Activated CD8-positive, alpha-beta T cell treated with anti-CD3 and anti-CD28 coated beads for 36 hours (primary cell): ENCODE measurements at places on chromosomes 7 and 10.

DNA sequence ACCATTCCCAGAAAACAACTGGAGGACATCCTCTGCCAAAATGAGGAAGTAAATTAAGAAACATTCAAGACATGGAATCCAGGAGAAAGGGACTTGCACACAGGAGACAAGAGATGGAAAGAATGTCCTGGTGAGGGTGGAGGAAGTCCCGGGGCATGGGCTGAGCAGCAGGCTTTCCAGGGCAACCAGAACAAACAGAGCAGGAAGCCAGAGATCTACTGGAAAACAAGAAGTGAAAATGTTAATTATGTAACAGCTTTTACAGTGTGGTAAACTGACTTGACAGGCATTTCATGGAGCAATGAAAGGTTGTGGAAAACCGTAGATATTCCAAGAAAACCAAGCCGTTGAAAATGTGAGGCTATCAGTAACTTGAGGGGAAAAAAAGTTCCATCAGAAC lies 55.2 kb upstream of the ZNF746 start:
- DNase-seq = no peak

- DNase-seq = no peak
Observed at GRCh38 chr7:122155566-122155965, 11.5 kb upstream of the AASS start.

- no peak for DNase-seq
Observed at GRCh38 chr7:48876087-48876486, 48.3 kb upstream of the CDC14C start.

DNA sequence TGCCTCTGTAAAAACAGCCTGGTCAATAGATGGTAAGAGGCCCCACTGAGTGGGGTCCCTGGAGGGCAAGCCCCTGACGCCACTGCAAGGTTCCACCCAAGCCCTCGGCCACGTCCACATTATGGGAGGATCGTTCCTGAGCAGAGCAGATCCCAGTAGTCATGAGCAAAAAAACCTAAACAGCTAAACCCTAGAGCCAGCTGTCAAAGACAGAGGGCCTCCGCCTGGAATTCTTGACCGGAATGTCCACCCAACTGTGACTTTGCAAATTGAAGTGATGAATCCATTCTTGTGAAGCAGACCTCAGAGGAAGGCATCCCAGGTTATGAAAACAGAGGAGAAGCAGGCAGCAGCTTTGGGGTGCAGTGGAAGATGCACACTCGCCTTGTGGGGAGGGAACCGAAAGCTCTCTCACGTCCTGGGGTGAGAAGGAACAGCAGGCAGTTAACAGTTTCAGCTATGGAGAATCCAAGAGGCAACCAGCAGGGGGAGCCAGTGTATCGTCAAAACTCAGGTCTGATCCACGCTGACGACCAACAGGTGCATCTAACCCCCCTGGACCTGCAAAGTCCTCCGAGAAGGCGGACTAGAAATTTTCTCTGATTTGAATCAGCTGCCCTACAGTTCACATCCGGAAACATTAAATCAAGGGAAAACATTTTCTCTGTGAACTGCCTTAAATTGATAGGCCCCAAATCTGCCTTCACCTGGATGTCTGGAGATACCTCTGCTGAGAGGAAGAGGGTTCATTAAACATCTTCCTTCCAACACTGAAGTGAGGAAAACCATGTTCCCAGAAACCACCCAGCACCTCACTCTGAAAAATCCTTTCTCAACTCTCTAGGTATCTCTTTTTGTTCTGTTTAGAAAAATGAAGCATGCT lies 139.1 kb upstream of the PFKP start:
- peak; percentile 86 for DNase-seq

GRCh38 chr10:115566867-115567266 lies 473.7 kb downstream of the ATRNL1 start:
- DNase-seq = no peak

DNA sequence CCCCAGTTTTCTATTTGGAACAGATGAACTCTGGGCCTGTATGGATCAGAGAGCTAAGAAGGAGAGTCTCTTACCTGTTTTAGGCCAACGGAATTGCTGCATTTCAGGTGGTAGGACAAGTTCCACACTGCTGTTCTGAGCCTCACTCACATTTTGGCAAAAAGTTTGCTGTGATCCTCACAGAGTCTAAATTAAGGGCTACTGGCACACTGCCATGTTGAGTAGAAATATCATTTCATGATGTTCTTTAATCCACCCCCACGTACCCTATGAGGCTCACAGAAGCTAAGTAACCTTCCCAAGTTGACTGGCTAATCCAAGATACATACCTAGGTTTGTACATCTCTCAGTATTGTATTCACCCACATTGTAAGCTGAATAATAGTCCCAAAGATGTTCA lies 447.2 kb downstream of the INHBA start:
- DNase-seq = no peak

DNA sequence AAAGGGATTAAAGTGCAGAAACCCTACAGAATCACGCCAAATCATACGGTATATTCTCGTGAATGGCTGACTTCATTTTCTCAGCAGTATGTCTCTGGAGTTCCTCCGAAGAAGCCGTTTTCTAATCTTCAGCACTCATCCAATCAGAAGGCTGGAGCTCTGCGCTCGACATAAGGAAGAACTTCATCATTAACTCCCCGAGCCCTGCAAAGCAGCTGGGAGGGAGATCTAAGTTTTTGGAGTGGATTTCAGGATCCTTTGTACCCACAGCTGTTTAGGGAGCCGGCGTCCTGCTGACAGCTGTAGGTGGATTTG lies 40.7 kb upstream of the SDK1 start:
- DNase-seq = no peak

GRCh38 chr7:75981203-75981452 lies 13.3 kb downstream of the TMEM120A start:
- DNase-seq = no peak

DNA sequence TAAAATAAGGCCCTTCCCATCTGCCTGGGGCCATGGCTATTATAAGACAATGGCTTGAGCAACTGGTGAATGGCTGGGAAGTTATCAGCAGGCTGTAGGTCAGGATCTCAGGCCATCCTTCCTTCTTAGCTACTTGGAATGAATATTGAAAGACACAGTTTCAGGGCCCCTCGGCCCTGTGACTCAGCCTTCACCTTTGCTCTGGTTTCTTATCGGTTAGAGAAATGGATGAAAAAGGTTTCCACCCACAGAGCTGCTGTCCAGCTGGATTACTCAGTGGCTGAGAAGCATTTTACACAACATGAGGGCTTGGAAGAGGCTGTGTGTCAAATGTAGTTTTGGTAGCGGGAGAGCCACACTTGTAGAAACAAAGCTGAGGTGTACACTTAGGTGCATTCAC lies 9.4 kb downstream of the ACSL5 start:
- peak; percentile 58 for DNase-seq

GRCh38 chr7:139679731-139680594 lies 97.8 kb downstream of the HIPK2 start:
- no peak for DNase-seq

DNA sequence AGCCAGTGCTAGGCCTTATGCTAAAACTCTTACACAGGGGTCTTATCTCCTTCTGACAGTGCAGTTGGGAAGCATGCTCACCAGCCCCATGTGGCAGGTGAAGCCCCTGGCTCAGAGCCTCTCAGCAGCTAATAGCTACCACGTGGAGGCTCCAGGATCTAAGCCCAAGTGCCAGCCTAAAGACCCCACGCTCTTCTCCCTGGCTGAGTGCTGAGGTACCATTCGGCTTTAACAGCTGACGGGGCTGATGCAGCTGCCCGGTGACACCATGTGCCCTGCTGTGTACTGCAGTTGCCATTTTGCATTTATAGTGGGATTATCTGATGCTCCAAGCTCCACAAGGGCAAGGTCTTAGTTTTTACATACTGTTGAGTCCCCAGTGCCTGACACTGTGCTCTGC lies 515.7 kb upstream of the GALNT17 start:
- no peak for DNase-seq

DNA sequence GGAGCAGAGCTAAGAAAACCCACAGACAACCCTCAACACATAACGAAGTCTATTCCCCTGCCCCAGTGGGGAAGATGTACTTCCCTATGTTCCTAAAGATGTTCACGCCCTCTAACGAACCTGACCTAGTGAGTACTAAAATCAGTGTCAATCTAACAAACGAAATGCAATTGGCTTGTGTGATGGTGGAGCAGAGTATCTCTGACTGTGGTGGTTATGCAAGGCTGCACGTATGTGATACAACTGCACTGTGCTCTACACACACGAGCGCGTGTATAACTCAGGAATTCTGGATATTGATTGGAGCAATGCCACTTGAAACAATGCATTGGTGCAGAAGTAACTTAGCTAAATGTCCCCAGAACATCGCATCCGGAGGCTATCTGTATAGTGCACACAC lies 1.3 kb downstream of the ANKRD16 start:
- DNase-seq = no peak

- no peak for DNase-seq
Observed at GRCh38 chr10:127506094-127506493, 43.0 kb upstream of the NPS start.

DNA sequence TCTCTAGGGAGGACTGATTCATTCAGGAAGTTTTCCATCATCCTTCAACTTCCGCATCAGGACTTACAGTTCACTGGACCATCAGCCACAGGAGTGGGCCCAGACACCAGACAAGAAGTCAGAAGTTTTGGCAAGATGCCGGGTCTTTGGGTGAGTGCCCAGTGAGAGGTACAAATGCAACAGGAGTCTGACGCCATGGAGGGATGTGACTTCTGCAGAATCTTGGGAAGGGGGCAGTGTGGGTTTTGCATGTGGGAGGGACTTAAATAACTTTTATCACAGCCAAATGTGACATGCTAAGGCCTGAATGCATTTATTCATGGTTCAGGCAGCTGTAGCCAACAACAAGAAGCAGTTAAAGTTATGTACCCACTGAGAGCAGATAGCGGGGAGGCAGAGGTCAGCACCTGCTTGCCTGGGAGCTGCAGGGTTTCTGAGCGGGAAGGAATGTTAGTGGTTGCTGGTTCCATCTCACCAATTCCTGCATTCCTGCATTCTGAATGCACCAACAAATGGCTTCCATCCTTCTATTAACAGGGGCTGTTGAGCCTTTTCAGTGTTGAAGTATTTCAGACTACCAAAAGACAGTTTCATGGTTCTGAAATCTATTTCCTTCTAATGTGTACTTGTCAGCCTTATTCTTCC lies 375.2 kb downstream of the PAXIP1 start:
- no peak for DNase-seq

DNA sequence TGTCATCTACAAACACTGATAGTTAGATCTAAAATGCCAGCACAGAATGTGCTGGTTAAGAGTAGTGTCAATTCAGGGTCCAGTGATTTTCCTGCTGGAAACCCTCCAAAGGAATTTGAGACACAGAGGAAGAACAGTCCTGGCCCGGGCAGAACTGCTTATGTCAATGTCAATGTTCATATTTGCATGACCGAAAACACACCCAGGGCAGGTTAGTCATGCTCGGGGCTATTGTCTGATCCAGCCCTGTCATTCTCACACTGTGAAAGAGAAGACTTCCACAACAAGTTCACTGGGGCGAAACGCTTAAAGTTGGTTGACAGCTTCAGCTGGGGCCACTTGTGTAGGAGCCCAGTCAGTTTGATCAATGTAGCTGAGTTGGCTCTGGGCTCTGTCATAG lies 139.3 kb downstream of the C1GALT1 start:
- DNase-seq = no peak

DNA sequence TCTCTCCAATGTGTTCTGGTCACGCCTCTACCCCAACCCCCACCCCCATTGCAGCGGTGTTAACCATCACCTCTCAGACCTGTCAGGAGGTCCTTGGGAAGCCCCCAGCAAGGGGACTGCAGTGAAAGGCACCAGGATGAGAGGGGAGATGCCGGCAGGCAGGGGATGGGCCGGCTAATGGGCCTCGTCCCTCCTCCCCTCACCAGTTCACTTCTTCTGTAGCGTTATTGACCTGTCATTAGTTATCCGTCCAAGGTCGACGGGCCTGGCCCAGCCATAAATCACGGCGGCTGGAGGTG lies 18.8 kb downstream of the POLL start:
- DNase-seq = no peak

DNA sequence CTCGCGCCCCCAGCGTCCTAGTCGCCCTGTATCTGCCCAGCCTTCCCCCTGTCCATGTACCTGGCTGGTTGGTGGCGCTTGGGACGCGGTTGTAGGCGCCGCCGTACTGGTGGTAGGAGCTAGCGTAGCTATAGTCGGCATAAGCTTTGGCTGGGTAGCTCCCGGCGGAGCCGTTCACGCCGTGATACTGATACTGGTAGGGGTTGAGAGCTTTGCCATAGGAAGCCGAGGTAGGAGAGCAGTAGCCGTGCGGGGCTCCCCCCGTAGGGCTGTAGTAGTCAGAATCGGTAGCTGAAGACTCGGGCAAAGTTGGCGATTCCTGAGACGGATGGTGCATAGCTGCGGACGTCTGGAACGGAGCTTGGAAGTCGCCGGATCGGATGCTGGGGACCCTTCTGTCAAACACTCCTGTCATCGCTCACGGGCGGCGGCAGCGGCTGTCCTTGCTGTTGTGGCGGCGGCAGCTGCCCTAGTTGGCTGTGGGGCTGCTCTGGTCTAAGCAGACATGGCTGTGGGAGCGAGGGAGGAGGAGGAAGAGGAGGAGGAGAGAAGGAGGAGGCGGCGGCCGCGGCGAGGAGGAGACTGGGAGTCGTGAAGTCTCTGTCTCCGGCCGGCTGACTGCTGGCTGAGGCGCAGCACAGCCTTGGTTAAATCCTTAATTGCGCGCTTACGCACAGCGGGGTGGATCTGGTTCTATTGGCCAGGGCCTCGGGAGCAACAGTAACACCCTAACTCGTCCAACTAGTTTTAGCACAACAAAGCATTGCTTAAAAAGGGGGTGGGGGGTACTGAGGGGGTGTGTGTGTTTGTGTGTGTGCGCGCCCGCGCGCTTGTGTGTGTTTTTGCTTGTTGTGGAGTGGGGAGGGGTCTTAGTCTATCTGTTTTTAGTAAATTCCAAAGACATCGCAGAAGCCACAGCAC lies at the start of gene DLX5:
TSS of gene DLX5 (minus strand) at position 623 of the 921 bp plus-strand sequence. CDS start at position 415, 208 bp downstream.
- peak; percentile 45 for DNase-seq

GRCh38 chr7:72307566-72307965 lies 104.6 kb downstream of the CALN1 start:
- DNase-seq = no peak

DNA sequence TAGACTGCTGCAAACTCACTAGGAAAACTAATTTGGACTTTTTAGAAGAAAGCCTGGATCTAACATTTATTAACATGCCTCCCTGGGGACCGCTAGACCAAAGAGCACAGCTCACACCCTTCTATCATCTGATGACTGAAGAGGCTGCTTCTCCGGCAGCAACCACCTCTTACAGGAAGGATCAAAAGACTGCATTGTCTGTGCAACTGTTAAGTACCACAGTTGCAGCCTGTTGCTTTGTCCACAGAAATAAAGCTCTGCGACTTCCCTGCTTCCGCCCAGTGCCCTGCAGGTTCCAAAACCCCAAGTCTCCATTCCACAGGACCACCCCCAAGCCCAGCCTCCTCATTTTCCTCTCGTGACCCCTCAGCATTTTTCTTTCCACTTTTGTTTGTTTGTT lies 14.0 kb upstream of the PODXL start:
- DNase-seq = no peak

GRCh38 chr7:2163600-2164555 lies 68.9 kb downstream of the MAD1L1 start:
- DNase-seq = no peak
